Cerebellar nuclear complex (tissue), 1 donor: ENCODE measurements at places on chromosomes 11 and 22.

DNA sequence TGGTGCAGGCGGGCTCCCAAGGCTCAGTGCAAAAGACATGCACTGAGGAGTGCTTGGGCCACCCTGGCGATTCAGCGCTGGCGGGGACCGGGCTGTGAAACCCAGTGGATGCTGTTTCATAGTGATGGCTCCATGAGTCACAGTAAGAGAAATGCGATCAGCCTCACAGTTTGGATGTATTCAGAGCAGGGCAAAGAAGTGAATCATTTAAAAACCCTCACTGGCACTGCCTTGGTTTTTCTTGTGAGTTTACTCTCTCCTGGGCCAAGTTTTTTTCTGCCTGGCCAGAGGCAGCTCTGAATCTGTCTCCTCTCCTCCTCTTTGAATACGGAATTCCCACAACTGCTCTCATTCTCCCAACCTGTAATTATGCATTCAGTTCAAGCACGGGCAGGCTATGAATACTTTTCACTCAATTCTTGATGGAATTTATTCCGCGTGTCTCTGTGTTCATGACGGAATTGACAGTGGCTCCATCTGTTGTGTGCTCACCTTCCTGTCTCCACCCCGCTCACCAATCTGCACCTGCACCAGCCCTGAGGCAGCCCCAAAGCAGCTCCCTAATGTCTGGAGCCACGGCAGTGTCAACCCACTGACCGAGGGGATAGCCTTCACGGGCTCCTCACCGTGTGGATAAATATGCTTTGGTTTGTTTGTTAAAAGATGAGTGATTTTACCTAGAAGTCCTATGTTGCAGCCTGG lies 14.9 kb downstream of the ADAMTS8 start:
- no peak for DNase-seq

- no peak for DNase-seq
Measured at GRCh38 chr22:22208652-22209051, 35.9 kb upstream of the VPREB1 start.

- DNase-seq: no peak
Measured at GRCh38 chr11:60868682-60869450, 1.5 kb downstream of the ZP1 start.

DNA sequence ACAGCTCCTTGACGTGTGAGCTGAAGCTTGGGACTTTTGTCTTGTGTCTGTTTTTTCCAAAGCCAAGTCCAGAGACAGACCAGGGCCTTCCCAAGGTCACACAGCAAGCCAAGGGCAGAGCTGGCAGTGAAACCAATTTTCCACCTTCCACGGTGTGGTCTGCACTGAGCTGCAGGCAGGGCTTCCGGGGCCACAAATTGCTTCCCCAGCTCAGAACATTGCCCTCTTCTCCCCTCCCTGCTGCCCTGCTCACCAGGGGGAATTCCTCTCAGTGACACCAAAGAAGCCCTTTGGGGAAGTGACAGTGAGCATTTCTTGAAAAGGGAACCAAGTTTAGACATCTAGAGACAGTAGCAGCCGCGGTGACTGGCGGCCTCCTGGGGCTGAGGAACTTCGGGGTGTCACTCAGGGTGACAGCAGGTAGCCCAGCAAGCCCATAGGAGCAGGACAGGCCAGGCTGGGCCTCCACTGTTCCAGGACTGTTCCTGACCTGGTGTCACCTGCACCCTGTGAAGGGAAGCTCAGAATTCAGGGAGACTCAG lies 9.2 kb downstream of the FXYD2 start:
- no peak for DNase-seq

- DNase-seq: no peak
Measured at GRCh38 chr22:38793317-38793716, 626 bp downstream of the DNAL4 start.
